ENCODE measurements at places on chromosomes 2 and 18. TPM values are rescaled to one million over a fixed set of nuclear protein-coding genes. Genes with fewer than 3 reads are reported as not detected.
A peak's percentile ranks its signal among the peaks of the same experiment; 100 is the strongest.

GRCh38 chr18:1527805-1528204 is 623.1 kb downstream of the ADCYAP1 start:
- DNase-seq = no peak

- DNase-seq = peak; percentile 44
These were observed 11.0 kb downstream of the ERFE start for GRCh38 chr2:238169708-238170251.

DNA sequence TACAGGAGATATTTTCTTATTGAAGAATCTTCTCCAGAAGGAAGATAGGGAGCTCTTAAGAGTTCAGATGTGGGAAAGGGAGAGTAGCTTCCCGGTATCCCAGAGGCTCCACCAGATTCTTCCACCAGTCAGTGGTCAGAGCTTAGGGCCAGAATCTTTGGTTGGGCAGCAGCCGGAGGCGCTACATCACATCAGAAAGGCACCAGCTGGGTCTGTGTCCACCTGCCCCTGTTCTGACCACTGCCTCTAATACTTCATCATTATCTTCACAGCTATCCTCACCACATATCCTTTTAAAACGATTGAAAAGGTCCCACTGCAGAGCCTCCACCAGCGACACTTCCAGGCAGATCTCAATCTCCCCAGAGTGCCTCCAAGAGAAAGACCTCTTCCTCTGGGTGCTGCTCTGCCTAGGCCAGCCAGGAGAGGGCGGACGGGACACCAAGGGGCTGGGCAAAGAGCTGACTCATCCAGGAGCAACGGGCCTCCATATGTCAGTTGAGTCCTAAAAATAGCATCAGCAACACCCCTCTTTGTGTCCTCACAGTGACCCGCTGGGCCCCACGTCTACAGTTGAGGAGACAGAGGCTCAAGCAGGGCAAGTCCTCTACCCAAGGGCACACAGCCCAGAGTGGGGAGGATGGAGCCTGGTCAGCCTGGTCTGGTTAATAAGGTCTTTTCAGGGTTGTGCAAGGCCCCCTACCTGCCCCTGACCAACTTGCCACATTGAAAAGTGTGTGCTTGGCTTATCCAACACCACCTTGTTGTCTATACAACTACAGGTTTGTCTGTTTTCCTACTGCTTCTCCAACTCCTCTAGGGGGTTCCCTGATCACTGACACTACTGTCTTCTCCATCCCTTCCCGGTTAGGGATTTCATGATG is 81.2 kb downstream of the ADD2 start:
- DNase-seq = peak; percentile 20

GRCh38 chr2:34734662-34735061 is 1135.6 kb upstream of the FAM98A start:
- no peak for DNase-seq

DNA sequence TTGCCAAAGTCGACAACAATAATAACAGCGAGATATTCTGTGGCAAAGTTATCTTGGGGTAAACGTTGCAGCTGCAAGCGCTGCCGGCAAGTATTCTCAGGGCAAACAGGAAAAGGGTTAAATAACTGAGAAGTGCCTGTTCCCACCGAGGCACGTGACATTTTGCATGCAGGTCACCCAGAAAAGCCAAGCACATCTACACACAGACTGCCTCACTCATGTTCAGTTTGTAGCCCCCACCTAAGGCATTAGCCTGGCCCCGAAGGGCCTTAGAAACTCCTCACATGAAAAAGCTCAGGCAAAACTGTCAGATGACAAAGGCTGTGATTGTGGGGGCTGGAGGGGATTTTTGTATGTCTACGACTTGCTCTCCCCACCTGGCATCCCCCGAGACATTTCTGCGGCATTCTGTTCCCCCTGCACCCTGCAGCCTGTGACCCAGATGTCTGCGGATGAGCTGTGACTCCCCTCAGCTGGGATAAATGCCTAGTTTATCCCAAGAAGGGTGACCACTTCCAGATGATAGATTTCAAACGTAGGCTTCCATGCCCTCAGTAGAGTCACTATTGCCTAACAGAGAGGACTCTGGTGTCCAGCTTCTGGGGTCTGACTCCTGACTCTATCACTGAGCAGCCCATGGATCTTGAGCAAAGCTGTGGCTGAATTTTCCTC is 215.2 kb upstream of the SIX2 start:
- no peak for DNase-seq

The STK17B gene
- 1.3 TPM for polyA plus RNA-seq

GRCh38 chr18:2687390-2688001 is 32.0 kb downstream of the SMCHD1 start:
- DNase-seq = no peak

DNA sequence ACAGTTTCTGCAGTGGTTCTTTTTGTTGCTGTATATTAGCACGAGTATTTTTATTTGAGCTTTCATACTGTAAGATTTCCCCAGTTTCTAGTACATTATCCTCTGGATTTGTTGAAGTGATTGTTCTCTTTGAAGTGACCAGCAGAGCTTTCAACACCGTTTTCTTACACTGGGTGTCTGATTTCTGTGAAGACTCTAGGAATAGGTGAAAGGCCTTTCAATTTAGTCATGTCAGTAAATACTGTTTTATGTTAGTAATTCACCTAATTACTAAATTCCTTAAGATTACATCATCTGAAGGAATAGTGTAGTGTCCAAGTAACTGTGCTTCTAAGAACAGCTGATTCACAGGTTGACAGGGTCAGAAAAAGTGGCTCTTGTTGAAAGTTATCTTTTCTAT is 2.3 kb downstream of the PPM1B start:
- DNase-seq = no peak

All from psoas muscle (tissue), 8 donors.